ENCODE measurements at places on chromosomes 6 and 20.

GRCh38 chr20:33859157-33859695 lies 48.1 kb downstream of the CHMP4B start:
- peak; percentile 80 for DNase-seq

GRCh38 chr6:69179681-69180080 lies 544.6 kb downstream of the ADGRB3 start:
- DNase-seq, result no peak

GRCh38 chr20:5024103-5024502 lies 22.8 kb upstream of the SLC23A2 start:
- DNase-seq, result no peak

DNA sequence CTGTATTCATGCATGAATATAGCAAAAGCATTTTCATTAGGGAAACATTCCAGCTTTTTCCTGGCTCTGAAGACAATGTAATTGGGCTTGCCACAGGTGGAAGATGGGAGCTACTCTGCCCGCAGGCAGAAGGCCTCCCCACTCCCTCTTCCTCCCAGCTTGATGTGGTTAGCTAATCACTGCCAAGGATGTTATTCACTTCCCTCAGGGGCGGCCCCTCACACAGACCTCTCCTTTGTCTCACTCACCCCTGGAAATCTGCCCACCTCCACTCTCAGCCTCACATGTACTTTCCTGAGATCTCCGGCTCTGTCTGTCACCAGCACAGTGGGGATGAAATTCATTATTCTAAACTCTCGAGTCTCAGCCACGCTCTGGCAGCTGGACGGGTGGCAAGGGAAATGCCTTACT lies 100.7 kb downstream of the ANKRD60 start:
- no peak for DNase-seq

DNA sequence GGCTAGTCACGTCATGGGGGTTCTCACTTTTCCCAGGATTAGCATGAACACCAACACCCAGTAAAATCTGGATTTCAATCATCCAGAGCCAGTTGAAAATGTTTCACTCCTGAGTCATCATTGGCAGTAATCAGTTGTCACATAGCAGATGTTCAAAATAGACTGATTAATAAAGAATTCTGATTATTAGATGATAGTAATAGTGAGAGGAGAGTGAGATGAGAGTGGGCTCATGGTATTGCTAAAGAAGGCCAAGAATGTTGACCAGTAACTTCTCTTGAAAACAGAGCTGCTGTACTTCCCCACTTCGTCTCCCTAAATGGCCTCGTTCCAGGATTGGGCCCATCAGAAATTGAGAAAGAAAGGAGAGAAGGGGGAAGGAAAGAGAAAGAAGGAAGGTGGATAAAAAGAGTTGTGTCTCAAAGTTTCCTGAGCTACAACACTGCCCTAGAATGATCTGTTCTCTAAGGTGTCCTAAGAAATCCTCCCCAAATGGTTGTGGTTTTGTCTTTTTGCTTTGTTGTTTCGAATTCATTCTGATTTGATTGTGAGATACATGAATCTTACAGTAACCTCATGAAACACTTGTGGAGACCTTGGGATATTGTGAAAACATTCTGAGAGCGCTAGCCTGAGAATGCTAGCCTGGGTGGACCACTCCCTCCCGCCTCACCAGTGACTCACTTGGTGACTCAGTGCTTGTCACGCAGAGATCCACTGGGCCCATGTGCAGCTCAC lies 502.2 kb upstream of the JARID2 start:
- DNase-seq, result peak; percentile 72

DNA sequence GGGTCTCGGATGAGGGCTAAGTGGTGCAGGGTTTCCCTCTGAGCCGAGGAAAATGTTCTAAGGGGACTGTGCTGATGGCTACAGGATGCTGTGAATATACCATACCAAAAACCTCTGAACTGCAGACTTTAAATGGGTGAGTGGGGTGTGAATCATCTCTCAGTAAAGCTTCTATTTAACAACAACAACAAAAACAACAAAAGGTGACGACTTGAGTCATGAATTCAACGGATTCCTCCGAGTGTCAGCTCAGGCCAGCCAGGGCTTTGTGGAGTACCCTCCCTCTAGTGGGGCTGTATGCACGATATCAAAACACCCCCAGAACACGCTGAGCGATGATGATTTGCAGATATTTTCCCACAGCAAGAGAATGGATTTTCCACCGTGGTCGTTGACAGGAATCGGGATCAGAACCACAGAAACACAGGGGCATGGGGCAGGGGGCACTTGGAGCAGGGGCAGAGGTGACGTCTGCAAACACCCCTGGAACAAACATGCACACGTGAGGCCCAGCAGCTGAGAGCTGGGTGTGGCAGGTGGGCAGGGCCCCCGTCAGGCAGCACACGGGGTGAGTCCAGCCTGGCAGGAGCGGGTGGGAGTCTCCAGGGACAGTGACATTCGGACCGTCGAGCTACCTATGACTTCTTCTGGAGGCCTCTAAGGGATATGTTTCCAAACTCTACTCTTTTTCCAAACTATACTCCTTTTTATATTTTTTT lies 38.6 kb downstream of the SLC2A4RG start:
- DNase-seq, result no peak

DNA sequence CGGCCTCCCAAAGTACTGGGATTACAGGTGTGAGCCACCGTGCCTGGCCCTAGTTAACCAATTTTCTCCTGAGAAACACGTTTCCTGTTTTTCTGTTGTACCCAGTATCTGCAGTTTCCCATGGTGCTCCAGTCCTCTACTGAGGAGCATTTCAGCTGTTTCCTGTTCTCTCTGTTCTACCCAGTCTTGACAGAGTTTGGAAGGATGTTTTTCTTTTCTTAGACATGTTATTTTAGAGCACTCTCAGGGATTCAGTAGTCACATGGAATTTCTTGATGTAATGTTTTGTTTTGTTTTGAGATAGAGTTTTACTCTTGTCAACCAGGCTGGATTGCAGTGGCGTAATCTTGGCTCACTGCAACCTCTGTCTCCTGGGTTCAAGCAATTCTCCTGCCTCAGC lies 129.8 kb upstream of the TIAM2 start:
- no peak for DNase-seq

DNA sequence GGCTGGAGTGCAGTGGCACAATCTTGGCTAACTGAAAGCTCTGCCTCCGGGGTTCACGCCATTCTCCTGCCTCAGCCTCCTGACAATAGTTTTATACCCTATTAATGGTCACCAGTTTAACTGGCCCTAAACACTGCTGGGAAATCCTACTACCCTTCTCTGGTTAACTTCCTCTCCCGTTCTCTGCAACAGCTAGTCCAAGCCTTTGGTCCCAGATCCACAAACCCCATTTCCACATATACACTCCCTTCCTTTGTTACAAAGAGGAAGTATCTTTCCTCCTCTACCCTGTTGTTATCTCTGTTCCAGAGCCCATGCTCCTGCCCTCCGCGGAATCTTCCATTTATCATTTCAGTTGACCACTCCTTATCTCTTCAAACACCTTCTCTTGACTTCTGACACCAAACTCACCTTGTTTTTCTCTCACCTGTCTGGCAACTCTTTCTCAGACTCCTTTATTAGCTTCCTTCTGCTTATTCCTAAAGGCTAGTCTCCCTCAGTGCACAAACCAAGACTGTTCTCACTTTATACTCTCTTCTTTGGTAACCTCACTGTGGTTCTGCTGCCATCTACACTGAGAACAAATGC lies 25.0 kb upstream of the TBC1D22B start:
- DNase-seq, result no peak

GRCh38 chr20:58647796-58648501 lies 3.1 kb upstream of the STX16 start:
- DNase-seq, result peak; percentile 3

- DNase-seq, result no peak
These were observed 104.2 kb downstream of the HAO1 start for GRCh38 chr20:7836076-7836475.

DNA sequence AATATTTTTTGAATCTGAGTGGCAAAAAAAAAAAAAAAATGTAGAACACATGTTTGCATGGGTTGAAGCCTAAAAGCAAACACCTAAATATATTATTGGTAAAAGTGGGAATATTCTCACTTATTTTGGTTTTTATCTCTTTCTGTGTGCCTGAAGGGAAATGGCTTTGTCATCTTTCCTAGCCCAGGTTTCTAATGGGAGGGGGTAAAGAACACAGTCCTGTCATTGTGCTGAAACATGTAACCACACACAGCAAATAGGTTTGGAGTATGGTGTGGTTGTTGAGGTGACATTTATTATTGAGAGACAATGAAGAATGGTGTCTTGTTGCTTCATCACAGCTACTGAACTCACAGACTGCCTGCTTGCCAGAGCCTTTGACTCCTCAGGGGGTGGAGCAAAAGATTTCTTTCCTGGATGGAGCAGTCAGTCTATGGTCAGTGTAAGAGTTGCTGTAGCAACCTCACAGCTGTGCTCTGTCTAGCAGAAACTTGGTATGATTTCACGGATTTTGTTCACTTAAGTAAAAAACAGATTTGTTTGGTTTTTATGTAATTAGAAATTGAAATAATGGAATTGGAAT lies 70.2 kb downstream of the CEP57L1 start:
- no peak for DNase-seq

DNA sequence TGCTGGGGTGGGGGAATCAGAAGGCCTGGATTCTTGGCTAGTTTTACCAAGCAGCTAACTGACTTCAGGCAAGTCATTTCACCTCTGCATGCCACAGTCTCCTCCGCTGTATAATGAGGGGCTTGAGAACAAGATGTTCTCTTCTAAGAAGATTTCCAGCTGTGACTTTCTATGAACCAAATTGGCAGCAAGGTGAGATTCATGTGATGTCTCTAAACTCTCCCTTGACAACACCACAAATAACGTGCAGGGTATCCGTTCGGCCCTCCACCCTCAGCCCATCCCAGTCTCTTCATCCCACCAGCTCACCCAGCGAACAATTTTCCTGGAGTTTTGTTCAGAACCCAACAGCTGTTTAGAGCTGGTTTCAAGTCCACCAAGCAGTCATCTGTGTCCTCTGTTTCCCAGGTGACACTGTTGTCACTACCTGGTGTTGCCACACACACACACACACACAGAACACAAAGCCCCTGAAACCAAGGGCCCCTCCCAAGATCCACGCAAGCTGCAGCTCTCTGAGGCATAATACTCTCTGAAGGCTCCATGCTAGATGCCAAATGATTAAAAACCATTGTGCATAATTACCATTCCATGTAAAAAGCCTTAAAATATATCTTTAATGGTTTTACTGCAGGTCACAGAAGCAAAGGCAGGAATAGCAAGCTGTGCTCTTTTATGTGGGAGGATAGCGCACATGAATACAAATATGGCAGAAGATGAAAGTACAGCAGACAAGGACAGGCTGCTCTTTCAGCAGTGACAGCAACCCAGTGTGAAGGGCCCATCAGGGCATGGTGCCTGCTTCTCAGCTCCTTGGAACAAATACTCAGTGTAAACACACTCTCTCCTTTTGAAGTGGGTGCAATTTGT lies 48.2 kb downstream of the ARHGAP18 start:
- DNase-seq, result no peak

GRCh38 chr6:155454471-155454870 lies 1.2 kb downstream of the NOX3 start:
- DNase-seq, result no peak

GRCh38 chr6:45535933-45536332 lies 158.2 kb upstream of the SUPT3H start:
- DNase-seq, result no peak

DNA sequence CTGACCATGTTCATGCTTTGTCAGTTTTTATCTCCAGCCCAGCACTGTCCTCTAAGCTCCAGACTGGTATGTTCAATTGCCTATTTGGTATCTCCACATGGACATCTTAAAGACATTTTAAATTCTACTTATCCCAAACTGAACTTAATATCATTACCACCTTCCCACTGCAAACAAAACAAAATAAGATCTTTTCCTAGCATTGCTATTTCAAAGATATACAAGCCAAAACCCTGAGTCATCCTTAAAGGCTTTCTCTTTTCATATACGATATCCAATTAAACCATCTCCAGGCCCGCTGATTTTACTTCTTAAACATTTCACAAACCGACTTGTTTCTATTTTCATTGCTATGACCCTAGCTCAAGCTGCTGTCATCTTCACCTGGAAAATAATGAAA lies 35.1 kb upstream of the HS3ST5 start:
- no peak for DNase-seq

DNA sequence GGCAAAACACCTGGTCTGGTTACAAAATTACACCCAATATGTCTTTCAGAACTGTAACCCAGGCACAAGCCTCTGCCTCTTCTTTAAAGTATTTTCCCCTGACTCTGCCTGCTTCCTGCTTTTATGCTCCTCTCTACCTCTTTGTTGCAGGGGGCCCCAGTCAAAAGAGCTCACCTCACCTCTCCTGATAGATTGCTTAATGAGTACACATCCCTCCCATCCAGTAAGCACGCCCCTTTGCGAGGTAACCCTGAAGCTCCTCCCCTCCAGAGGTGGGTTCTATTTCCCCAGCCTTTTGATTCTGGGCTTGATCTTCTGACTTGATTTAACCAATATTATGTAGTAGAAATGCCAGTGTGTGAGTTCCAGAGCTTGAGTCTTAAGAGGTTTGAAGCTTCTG lies 56.6 kb upstream of the EYA2 start:
- DNase-seq, result no peak

GRCh38 chr20:50813801-50814200 lies 18.9 kb downstream of the BCAS4 start:
- no peak for DNase-seq

DNA sequence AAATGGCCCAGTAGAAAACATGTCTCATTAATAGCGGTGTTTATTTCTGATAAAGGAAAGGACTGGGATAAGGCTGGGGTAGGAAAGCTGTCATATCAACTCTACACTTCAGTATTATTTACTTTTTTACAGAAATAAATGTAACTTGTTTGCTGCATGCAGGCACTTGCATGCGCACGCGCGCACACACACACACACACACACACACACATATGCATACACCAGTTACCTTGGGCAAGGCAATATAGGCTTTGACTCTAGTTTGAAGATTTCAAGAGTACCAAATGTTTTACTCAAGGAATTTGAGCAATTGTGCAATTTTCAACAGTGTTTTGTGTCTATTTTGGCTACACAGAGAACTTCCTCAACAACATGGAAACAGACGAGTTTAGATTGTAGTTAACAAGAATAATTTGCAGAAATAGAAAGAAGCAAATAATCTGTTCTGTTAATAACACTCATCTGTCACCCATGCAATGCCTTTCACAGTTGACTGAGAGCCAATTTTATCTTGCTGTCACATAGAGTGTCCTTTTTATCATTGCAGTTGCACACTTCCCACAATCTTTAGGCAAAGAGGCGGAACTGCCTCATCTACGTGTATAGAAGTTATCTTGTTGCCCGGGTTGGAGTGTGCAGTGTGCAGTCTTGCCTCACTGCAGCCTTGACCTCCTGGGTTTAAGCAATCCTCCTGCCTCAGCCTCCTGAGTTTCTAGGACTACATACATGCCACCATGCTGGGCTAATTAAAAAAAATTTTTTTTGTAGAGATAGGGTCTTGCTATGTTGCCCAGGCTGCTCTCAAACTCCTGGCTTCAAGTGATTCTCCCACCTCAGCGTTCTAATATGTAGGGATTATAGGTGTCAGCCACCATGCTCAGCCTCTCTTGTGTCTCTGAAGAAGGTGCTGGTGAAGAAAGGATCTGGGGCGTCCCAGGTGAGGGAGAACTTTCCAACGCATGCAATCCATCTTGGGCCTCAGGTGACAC lies 74.8 kb upstream of the SHLD1 start:
- DNase-seq, result no peak

- DNase-seq, result no peak
These were observed 4.1 kb downstream of the ATP9A start for GRCh38 chr20:51763965-51764602.
